ENCODE measurements at places on chromosomes 16 and 17. TPM values are rescaled to one million over a fixed set of nuclear protein-coding genes. Genes with fewer than 3 reads are reported as not detected.

BEAN1 gene
- total RNA-seq, result not detected

CCDC144A gene
- 4.2 TPM for total RNA-seq

NME1 gene
- total RNA-seq, result 153 TPM

SOX15 gene
- total RNA-seq, result 0.26 TPM

AATK gene
- total RNA-seq, result 1.3 TPM

CACNG3 gene
- total RNA-seq, result not detected

PRDM7 gene
- total RNA-seq, result not detected

SPNS2 gene
- 0.66 TPM for total RNA-seq

PRSS36 gene
- 0.53 TPM for total RNA-seq

METTL9 gene
- 149 TPM for total RNA-seq

ECI1 gene
- 19.9 TPM for total RNA-seq

Measured in aortic smooth muscle cell (primary cell).